Stimulated activated naive B cell treated with anti-CD40 and anti-IgM and Interleukin-4, amounts not matched to agents 10 μg/mL and 1 μg/mL and 100 μg/mL, for 72 hours (primary cell): ENCODE measurements at places on chromosomes 13 and 19.

DNA sequence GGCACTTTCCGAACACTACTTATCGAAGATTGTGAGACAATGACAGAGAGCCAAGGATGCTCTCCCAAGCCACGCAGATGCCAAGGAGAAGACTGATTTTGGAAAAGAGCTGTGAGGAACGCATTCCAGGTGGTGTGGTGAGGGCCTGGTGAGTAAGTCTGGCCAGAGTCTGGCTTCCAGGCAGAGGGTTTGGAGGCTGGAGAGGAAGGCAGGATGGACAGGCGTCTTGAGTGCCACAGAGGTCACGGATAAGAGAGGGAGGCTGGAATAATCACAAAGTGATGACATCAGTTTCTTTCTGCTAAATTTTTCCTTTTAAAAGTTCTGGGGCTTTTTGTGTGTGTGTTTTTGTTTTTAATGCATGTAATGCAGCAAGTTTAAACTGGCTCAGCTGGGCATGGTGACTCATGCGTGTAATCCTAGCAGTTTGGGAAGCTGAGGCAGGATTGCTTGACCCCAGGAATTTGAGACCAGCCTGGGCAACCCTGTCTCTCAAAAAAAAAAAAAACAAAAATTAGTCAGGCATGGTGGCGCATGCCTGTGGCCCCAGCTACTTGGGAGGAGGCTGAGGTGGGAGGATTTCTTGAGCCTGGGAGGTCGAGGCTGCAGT, 235.1 kb downstream of the NALCN start:
- no peak overlapping the region for H3K27ac ChIP-seq
- no peaks in the 10 kb centered on the region for H3K4me1 ChIP-seq
- H3K27me3 ChIP-seq: no peaks in the 10 kb centered on the region
- DNase-seq: no peak
- no peaks in the 10 kb centered on the region for H3K36me3 ChIP-seq
- no peak overlapping the region for H3K4me3 ChIP-seq

- H3K4me3 ChIP-seq: peak overlapping the region; percentile 50
- DNase-seq: no peak
- H3K27me3 ChIP-seq: no peaks in the 10 kb centered on the region
- peaks cover 3% of the 10 kb centered on the region for H3K36me3 ChIP-seq
- H3K4me1 ChIP-seq: peaks cover 61% of the 10 kb centered on the region
These were observed 65.8 kb downstream of the LRCH1 start for GRCh38 chr13:46618694-46619254.

- H3K27ac ChIP-seq: no peak overlapping the region
- H3K36me3 ChIP-seq: peaks cover 2% of the 10 kb centered on the region
- no peak for DNase-seq
- H3K4me3 ChIP-seq: no peak overlapping the region
- peaks cover 54% of the 10 kb centered on the region for H3K27me3 ChIP-seq
These were observed 1.2 kb downstream of the CHST8 start for GRCh38 chr19:33622809-33623511.

DNA sequence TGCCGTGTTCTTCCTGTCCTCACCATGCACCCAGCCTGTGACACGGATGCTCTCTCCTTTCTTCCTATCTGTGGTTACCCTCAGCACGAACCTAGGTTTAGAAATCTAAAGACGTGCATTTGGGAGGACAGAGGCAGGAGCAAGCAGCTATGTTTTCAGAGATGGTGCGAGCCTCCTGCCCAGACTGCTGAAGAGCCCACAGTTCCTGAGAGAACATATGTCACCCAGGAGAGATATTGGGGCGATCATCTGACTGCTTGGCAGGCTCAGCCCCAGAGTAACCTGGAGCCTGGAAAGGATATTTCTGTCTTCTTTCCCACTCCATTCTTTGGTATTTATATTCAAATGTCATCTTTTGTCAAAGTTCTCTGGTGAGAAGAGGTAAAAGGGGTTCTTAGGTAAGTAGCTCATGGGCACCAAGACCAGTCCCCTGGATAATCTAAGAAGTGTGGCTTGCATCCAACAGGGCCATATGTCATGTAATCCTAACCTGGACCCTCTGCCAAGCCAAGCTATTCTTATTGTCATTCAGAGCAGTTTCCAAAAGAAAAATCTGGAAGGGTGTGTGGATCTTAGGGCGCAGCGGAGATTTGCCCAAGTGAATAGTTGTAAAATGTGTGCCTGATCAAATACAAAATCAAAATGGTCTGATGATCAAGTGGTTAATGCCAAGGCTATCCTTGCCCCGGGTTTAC, 59.5 kb downstream of the FGF9 start:
- H3K27me3 ChIP-seq: peaks cover 5% of the 10 kb centered on the region
- H3K4me3 ChIP-seq: no peak overlapping the region

GRCh38 chr19:42540071-42540553, 11.8 kb upstream of the CEACAM1 start:
- no peaks in the 10 kb centered on the region for H3K4me1 ChIP-seq
- peaks cover 11% of the 10 kb centered on the region for H3K27me3 ChIP-seq
- no peak for DNase-seq
- no peak overlapping the region for H3K4me3 ChIP-seq
- no peak overlapping the region for H3K27ac ChIP-seq
- no peaks in the 10 kb centered on the region for H3K36me3 ChIP-seq

DNA sequence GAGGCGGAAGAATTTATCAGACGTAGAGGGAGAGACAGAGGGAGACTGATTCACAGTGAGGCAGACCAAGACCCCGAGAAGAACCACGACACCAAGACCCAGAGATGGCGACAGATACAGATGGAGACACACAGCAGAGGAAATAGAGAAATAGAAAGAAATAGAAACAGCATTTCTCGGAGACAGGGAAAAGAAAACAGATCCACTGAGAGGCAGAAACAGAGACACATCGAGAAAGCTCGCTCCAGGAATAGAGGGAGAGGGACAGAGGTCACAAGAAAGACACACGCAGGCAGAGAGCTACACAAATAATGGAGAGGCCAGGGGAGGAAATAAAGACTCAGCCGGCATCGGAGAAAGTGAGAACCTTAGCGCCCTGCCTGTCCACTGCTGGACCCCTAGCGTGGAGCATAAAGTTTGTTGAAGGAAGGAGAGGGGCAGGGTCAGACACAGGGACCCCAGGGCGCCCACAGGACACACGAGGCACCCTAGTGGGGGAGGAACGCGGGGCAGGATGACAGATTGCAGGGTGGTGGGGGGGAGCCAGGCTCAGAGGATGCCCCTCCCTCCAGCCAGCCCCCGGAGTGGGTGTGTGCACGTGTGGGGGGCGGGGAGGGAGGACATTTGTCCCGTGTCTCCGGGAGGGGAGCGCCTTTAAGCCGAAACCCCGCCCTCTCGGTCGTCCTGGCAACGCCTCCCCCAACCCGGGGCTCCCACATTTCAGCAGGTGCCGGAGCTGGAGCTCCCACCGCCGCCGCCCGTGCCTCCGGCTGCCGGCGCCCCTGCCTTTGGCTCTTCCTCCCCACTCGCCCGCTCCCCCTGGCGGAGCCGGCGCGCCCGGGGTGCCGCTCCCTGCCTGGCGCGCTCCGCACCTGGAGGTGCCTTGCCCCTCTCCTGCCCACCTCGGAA, at the start of gene PRKCG:
Gene PRKCG, plus strand, starts transcription at position 716 of the 909 bp plus-strand sequence. CDS start 298 bp downstream, outside the sequence.
- H3K36me3 ChIP-seq: peaks cover 5% of the 10 kb centered on the region
- H3K27ac ChIP-seq: no peak within 1 kb of the TSS
- H3K4me1 ChIP-seq: peaks cover 29% of the 10 kb centered on the region
- peaks cover 23% of the 10 kb centered on the region for H3K27me3 ChIP-seq

DNA sequence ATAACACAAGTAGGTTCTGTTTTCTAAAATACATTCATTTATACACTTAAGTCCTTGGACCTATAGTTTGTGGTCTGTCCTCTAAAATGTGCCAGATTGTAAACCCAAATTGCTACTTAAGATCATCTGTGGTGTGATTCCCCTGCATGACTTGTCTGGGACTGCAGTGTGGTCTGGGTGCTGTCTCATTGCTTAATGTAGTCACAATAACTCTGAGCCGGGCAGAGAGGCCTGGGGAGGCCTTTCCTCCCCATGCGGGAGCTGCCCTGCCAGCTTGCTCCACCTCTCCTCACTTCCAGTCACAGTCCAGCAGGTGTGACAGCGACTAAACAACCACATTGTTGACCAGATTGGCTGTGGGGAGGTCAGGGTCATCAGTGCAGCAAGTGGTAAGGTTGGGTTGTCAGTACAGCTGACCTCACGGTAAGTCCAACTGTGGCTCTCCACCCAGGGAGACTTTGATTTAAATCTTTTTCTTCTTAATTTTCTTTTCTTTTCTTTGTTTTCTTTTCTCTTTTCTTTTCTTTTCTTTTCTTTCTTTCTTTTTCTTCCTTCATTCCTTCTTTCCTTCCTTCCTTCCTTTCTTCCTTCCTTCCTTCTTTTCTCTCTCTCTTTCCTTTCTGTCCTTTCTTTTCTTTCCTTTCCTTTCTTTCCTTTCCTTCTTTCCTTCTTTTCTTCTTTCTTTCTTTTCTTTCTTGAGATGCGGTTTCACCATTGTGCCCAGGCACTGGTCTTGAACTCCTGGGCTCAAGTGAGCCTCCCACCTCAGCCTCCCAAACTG, 4.4 kb upstream of the TUBA3C start:
- DNase-seq: peak; percentile 4
- H3K4me3 ChIP-seq: no peak overlapping the region
- H3K4me1 ChIP-seq: no peaks in the 10 kb centered on the region
- H3K27me3 ChIP-seq: no peaks in the 10 kb centered on the region
- peaks cover 3% of the 10 kb centered on the region for H3K36me3 ChIP-seq
- H3K27ac ChIP-seq: no peak overlapping the region

- peak; percentile 40 for DNase-seq
- H3K27me3 ChIP-seq: peaks cover 11% of the 10 kb centered on the region
- H3K4me1 ChIP-seq: peaks cover 33% of the 10 kb centered on the region
These were observed 7.1 kb upstream of the NFIC start for GRCh38 chr19:3359015-3359918.

- no peak overlapping the region for H3K27ac ChIP-seq
- H3K4me3 ChIP-seq: no peak overlapping the region
- no peaks in the 10 kb centered on the region for H3K36me3 ChIP-seq
These were observed 2.5 kb downstream of the SLC1A6 start for GRCh38 chr19:14977128-14977527.

GRCh38 chr19:35220315-35220921, 8.1 kb downstream of the FAM187B start:
- H3K36me3 ChIP-seq: no peaks in the 10 kb centered on the region
- no peaks in the 10 kb centered on the region for H3K27me3 ChIP-seq
- no peak for DNase-seq
- H3K27ac ChIP-seq: no peak overlapping the region
- H3K4me1 ChIP-seq: peaks cover 40% of the 10 kb centered on the region

DNA sequence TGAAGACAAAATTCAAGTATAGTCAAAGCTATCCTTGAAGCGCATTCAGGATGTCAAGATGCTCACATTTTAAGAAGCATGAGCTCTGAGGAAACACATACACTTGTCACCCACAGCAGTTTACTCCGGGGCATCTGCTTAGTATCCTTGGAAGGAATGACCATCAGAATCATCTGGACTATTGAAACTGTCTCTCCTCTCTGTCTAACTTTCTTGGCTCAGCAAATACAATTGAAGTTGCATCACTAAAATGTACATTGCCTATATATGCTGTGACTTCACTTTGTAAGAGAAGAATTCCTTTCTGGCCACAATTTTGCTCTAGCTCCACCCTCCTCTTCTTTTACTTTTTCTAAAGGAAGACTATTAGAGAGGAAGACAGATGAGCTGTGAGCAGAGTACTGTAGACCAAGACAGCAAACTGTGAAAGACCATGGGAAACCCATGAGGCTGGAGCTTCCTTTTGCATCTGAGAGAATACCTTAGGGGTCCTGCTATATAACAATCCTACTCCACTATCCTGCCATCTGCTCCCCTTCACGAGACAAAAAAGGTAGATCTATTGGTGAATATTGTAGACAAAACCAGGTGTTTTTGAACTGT, 906.3 kb downstream of the PCDH9 start:
- H3K36me3 ChIP-seq: no peaks in the 10 kb centered on the region
- no peaks in the 10 kb centered on the region for H3K27me3 ChIP-seq
- H3K4me3 ChIP-seq: no peak overlapping the region

GRCh38 chr19:870963-871401, 11.5 kb downstream of the CFD start:
- H3K36me3 ChIP-seq: peaks cover 49% of the 10 kb centered on the region
- H3K27ac ChIP-seq: no peak overlapping the region
- H3K4me3 ChIP-seq: no peak overlapping the region
- H3K27me3 ChIP-seq: no peaks in the 10 kb centered on the region

DNA sequence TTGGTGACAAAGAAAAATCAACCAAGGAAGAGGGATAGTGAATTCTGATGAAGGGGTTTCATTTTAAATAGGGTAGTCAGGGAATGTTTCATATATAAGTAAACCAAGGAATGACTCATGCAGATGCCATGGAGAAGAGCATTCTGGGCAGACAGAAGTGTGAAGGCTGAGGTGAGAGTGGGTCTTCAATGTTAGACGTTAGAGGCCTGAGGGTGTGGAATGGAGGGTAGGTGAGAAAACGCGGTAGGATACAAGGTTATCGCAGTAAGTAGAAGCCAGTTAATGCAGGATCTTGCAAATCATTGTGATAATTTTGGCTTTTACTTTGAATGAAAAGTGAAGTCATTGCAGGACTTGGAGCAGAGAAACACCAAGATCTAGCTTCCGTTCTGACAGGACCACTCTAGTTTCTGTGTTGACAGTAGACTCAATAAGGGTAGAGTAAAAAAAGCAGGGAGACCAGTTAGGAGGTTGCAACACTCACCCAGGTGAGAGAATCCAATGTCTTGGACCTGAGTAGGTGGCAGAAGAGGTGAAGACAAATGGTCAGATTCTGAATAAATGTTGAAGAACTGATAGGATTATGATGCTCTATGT, 225.2 kb upstream of the TMTC4 start:
- no peak for DNase-seq
- no peaks in the 10 kb centered on the region for H3K4me1 ChIP-seq
- H3K4me3 ChIP-seq: no peak overlapping the region
- H3K27me3 ChIP-seq: no peaks in the 10 kb centered on the region
- no peaks in the 10 kb centered on the region for H3K36me3 ChIP-seq

DNA sequence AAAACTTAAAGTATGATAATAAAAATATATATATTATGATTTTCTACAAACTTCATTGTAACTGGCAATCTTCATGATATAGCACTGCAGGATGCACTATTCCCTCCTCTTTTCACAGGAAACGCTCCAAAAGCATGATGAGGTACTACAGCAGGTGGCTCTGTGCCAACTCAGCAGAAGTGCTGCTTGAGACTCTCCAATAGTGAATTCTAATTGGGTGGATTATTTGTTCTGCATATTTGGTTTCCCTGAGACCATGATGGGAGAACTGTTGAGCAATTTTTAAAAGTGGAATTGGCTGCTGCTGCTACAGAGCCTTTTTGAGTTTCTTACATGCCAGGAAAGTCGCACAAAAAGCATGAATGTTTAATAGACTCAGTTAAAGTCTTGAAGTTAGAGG, 1782.4 kb upstream of the PCDH20 start:
- H3K27ac ChIP-seq: no peak overlapping the region
- no peaks in the 10 kb centered on the region for H3K4me1 ChIP-seq
- no peaks in the 10 kb centered on the region for H3K36me3 ChIP-seq
- no peak for DNase-seq
- no peak overlapping the region for H3K4me3 ChIP-seq

- H3K27ac ChIP-seq: peak overlapping the region; percentile 98
- DNase-seq: peak; percentile 75
- peak overlapping the region; percentile 92 for H3K4me3 ChIP-seq
- H3K36me3 ChIP-seq: peaks cover 33% of the 10 kb centered on the region
- no peaks in the 10 kb centered on the region for H3K27me3 ChIP-seq
These were observed 57.1 kb downstream of the ZNF568 start for GRCh38 chr19:36973021-36973843.

GRCh38 chr13:91302111-91302510, 45.4 kb upstream of the MIR17HG start:
- DNase-seq: no peak
- H3K4me1 ChIP-seq: peaks cover 11% of the 10 kb centered on the region
- H3K27ac ChIP-seq: no peak overlapping the region
- peaks cover 4% of the 10 kb centered on the region for H3K27me3 ChIP-seq

- H3K27me3 ChIP-seq: no peaks in the 10 kb centered on the region
- H3K4me3 ChIP-seq: no peak overlapping the region
- H3K4me1 ChIP-seq: no peaks in the 10 kb centered on the region
These were observed 943.0 kb upstream of the PCDH9 start for GRCh38 chr13:68173111-68173510.
